ENCODE measurements at places on chromosomes 1 and 21.

GRCh38 chr1:205925736-205926135 is 17.5 kb downstream of the SLC26A9 start:
- DNase-seq, result no peak

- DNase-seq, result no peak
Observed at GRCh38 chr1:209924390-209924789, 13.6 kb upstream of the SYT14 start.

GRCh38 chr1:160168609-160169369 is 17.4 kb downstream of the ATP1A4 start:
- no peak for DNase-seq

DNA sequence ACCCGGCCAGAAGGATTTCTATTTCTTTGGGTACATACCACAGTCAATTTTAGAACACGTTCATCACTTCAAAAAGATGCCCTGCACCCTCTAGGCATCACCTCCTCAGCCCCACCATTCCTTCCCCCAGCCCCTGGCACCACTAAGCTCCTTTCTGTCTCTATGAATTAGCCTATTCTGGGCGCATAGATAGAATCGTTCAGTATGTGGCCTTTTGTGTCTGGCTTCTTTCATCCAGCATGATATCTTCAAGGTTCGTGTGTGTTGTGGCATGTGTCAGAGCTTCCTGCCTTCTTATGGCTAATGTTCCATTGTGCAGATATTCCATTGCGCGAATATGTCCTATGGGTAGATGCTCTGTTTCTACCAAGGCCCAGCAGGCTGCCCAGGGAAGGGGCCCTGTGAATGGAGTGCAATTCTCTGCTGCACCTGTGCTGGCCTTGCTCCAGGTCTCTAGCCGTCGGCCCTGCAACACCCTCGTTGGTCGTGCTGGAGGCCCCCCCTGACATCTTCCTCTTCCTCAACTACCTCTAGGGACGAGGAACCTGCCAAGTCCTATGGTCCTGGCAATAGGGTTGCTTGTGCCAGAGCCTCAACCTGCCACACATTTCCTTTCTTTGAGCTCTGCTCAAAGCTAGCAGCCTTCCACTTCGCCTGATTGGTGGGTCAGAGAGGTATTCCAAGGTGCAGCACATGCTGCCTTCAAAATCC is 113.5 kb downstream of the RIPK4 start:
- DNase-seq, result no peak

DNA sequence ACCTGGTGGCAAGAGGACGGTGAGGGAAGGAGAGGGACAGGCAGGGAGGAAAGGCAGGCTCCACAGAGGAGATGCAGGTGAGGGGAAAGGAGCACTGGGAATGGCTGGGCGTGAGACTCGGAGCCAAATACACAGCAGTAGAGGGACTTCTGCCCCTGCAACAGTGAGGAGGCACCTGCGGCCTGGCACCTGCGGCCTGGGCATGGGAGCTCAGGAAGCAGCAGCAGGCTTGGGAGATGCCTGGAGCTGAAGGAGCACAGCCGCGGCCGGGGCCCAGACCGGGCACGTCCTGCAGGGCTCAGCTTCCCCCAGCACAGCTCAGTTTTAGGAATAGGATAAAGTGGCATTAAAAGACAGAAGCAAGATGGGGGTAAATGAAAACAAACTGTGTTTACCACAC is 20.9 kb upstream of the TSPEAR start:
- DNase-seq, result no peak
